Esophagus muscularis mucosa (tissue), 4 donors: ENCODE measurements at places on chromosomes 3 and 15. TPM values are rescaled to one million over a fixed set of nuclear protein-coding genes. Genes with fewer than 3 reads are reported as not detected.

GRCh38 chr3:186883686-186884058 is 41.2 kb downstream of the ADIPOQ start:
- no peak overlapping the region for H3K4me3 ChIP-seq
- H3K27me3 ChIP-seq, result no peaks in the 10 kb centered on the region
- no peak for DNase-seq
- H3K4me1 ChIP-seq, result no peaks in the 10 kb centered on the region

PLA2G4F gene
- total RNA-seq, result not detected

DNA sequence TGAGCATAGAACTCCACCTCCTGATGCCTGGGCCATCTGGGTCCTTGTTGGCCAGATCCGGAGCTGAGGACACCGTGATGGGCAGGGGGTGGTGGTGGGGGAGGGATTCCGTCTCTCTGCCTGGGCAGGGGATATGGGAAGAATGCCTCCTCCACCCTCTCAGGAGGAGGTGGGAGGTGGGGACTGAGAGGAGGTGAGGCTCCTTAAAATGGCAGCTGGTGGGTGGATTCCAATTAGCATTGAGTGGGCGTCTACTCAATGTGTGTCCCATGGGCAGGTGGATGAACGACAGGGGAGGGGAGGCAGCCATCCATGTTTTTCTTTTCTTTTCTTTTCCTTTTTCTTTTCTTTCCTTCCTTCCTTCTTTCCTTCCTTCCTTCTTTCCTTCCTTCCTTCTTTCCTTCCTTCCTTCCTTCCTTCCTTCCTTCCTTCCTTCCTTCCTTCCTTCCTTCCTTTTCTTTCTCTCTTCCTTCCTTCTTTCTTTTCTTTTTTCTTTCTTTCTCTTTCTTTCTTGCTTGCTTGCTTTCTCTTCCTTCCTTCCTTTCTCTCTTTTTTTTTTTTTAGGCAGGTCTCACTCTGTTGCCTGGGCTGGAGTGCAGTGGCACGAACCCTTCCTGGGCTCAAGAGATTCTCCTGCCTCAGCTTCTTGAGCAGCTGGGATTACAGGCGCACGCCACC is 5.0 kb downstream of the SLC28A1 start:
- H3K4me1 ChIP-seq, result no peaks in the 10 kb centered on the region
- no peak overlapping the region for H3K27ac ChIP-seq
- no peak overlapping the region for H3K4me3 ChIP-seq
- no peaks in the 10 kb centered on the region for H3K36me3 ChIP-seq
- DNase-seq, result no peak

DNA sequence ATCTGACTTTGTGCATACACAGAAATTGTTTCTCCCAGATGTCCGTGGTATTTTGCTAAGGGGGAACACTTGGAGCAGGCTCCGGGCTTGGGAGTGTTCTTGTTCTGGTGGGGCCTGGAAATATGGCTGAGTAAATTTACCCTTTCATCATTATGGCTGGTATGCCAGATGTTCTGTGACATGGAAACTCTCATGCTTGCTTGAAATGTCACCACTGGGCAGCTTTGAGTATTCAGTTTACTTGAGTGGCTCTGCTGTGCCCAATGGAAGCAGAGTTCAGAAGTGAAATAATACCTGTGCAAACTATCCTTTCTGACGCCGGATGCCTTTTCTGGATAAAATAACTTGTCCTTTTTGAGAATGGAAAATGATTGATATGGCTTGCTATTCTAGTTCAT is 283.6 kb upstream of the TPM1 start:
- peak overlapping the region; percentile 24 for H3K4me3 ChIP-seq
- H3K27me3 ChIP-seq, result no peaks in the 10 kb centered on the region
- peak overlapping the region; percentile 83 for H3K27ac ChIP-seq
- peaks cover 37% of the 10 kb centered on the region for H3K4me1 ChIP-seq
- peaks cover 17% of the 10 kb centered on the region for H3K36me3 ChIP-seq

- H3K27ac ChIP-seq, result peak overlapping the region; percentile 94
- H3K27me3 ChIP-seq, result no peaks in the 10 kb centered on the region
- H3K36me3 ChIP-seq, result peaks cover 51% of the 10 kb centered on the region
- peaks cover 73% of the 10 kb centered on the region for H3K4me1 ChIP-seq
- H3K4me3 ChIP-seq, result peak overlapping the region; percentile 61
- DNase-seq, result peak; percentile 92
These were observed 960 bp downstream of the THBS1 start for GRCh38 chr15:39581793-39582285.

SETMAR gene
- total RNA-seq, result 28.5 TPM

DNA sequence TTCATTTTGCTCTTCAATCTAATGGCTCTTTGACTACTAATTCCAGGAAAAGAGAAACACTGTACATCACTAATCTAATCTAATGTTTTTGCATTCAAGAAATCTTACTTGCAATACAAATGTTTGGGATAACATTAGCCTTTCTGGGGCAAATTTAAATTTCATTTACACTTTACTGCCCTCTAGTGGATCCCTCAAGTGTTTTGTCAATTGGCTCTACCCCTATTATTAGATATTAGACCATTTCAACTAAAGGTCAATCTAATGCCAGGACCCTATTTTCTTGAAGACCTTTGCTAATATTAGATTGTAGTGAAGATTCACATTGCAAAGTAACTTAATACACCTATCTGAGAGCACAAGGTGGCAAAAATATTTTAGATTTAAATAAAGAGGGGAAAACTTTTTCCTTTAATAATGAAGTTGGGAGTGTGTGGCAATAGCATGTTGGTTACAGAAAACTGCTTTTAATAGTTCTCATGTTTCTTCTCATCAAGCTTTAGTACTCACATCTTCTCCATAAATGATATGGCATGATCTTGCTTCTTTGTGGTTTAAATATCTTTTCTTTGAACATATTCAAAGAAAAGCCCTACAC is 5.0 kb downstream of the C2CD4A start:
- H3K4me3 ChIP-seq, result no peak overlapping the region
- no peaks in the 10 kb centered on the region for H3K36me3 ChIP-seq
- H3K4me1 ChIP-seq, result peaks cover 8% of the 10 kb centered on the region
- H3K27ac ChIP-seq, result no peak overlapping the region

- H3K27ac ChIP-seq, result peak overlapping the region; percentile 87
- no peaks in the 10 kb centered on the region for H3K36me3 ChIP-seq
- DNase-seq, result peak; percentile 79
- peaks cover 74% of the 10 kb centered on the region for H3K4me1 ChIP-seq
- no peaks in the 10 kb centered on the region for H3K27me3 ChIP-seq
These were observed 289.8 kb upstream of the ROPN1 start for GRCh38 chr3:124281453-124282316.

CLEC3B gene
- 71.4 TPM for total RNA-seq

ST8SIA2 gene
- total RNA-seq, result 0.57 TPM

TM4SF4 gene
- total RNA-seq, result 2.7 TPM

FAM219B gene
- 60.8 TPM for total RNA-seq

RLBP1 gene
- total RNA-seq, result 0.13 TPM

- no peak for DNase-seq
- no peaks in the 10 kb centered on the region for H3K27me3 ChIP-seq
- no peak overlapping the region for H3K4me3 ChIP-seq
- no peaks in the 10 kb centered on the region for H3K36me3 ChIP-seq
- peaks cover 7% of the 10 kb centered on the region for H3K4me1 ChIP-seq
These were observed 3.5 kb upstream of the PPCDC start for GRCh38 chr15:75019916-75020315.

DNA sequence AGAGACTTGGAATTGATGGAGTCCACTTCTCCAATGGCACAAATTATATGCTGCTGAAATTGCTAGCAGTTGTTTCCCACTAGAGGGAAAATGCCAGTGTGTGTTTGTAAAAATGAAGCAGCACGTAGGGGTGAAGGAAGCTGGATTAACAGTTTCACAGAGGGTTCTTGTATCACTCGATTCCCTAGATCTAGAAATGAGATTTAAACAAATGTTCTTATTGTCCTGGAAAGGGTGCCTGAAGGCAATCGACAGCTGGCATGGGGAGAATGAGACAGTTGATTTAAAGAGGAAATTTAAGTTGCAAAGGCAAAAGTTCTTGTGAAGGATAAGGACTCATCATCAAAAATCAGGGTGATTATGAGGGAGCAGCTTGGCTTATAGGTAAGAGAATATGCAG is 234.8 kb upstream of the ARPP21 start:
- H3K4me1 ChIP-seq, result no peaks in the 10 kb centered on the region
- no peaks in the 10 kb centered on the region for H3K36me3 ChIP-seq
- H3K27me3 ChIP-seq, result no peaks in the 10 kb centered on the region
- H3K4me3 ChIP-seq, result no peak overlapping the region
- H3K27ac ChIP-seq, result no peak overlapping the region
- DNase-seq, result no peak

DNA sequence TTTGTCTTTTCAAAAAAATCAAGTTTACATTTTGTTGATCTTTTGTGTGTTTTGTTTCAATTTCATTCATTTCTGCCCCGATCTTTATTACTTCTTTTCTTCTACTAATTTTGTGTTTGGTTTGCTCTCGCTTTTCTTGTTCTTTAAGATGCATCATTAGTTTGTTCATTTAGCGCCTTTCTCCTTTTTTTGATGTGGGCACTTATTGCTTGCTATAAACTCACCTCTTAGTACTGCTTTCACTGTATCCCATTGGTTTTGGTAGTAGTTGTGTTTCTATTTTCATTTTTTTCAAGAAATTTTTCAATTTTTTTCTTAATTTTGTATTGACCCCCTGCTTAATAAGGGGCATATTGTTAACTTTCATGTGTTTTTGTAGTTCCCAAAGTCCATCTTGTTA is 34.4 kb downstream of the PRKCI start:
- no peak for DNase-seq
- H3K27me3 ChIP-seq, result no peaks in the 10 kb centered on the region
- H3K27ac ChIP-seq, result no peak overlapping the region
- peaks cover 4% of the 10 kb centered on the region for H3K36me3 ChIP-seq
- no peak overlapping the region for H3K4me3 ChIP-seq
- no peaks in the 10 kb centered on the region for H3K4me1 ChIP-seq

DNA sequence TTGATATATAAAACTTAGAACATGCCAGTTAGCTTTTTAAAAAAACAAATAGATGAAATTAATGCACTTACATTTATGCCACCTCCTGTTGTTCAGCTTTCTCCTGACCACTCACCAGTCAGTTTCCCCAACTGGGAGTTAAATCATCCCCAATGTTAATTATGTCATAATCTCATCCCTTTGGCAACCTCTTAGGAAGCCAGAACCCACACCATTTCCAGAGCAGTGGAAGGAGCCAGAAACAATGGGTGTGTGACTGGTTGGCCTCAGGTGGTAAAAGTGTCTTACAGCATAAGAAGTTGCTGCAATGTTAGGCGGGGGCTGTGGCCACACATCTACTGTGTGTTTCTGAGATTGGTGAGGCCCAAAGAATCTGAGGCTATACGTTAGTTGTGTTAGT is 46.5 kb upstream of the MITF start:
- no peak for DNase-seq
- no peak overlapping the region for H3K4me3 ChIP-seq
- H3K27ac ChIP-seq, result no peak overlapping the region
- H3K36me3 ChIP-seq, result no peaks in the 10 kb centered on the region

DNA sequence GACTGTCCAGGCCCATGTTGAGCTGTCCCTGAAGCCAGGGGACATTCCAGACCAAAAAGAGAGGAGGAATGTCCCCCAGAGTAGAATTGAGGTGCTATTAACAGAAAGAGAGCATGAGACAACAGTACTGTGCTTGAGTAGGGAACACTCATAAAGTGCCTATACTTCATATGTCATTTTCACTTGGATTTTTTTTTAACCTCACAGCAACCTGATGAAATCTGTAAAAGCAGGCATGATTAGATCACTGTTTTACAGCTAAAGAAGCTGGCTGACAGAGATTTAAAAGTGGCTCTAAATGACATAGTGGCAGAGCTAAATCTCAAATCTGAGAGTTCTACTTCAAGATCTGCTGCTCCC is 18.8 kb downstream of the PODXL2 start:
- H3K27ac ChIP-seq, result no peak overlapping the region
- H3K27me3 ChIP-seq, result no peaks in the 10 kb centered on the region
- H3K4me1 ChIP-seq, result peaks cover 6% of the 10 kb centered on the region
- H3K4me3 ChIP-seq, result no peak overlapping the region
- no peak for DNase-seq
- no peaks in the 10 kb centered on the region for H3K36me3 ChIP-seq

DNA sequence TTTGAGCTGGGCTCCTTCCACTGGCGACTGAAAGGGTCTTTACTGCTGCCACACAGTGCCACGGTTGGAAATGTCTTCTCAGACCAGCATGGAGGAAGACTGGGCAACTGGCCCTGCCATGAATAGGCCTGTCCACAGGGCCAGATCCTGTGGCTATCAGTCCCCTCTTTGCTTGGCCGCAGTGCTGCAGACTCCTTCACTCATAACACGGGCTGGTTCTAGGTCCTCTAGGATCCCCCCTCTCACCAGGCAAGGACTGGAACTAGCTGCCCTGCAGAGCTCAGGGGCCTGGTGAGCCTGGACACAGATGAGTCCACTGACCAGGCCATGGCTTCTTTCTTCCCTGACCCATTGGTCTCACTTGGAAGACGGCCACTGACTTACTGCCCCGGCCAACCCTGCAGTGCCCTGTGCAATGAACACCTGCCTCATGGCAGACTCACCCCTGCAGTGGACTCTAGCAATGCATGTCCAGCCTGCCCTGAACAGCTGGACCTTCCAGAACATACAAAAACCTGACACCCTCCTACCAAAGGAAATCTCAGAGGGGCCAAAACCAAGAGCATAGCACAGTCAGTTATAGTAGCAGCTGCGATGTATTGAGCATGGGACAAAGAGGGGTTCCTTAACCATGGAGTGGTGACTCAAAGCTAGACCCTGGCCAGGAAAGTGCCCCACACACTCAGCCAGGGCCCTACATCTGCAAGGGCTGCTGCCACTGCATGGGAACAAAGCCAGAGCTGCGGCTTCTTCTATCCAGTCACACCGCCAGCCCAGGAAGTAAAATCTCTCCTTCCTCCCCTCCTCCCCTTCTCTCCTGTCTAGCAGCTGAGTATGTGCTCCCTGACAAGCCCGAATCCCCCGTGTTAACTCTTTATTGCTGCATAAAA is 72.1 kb upstream of the ITGA11 start:
- H3K27ac ChIP-seq, result no peak overlapping the region
- H3K4me3 ChIP-seq, result no peak overlapping the region
- H3K36me3 ChIP-seq, result no peaks in the 10 kb centered on the region
- DNase-seq, result no peak

- no peak for DNase-seq
- H3K27me3 ChIP-seq, result no peaks in the 10 kb centered on the region
- H3K4me1 ChIP-seq, result no peaks in the 10 kb centered on the region
- no peaks in the 10 kb centered on the region for H3K36me3 ChIP-seq
- no peak overlapping the region for H3K27ac ChIP-seq
- no peak overlapping the region for H3K4me3 ChIP-seq
These were observed 363.4 kb downstream of the GAP43 start for GRCh38 chr3:115986555-115987207.

SH3BP5 gene
- total RNA-seq, result 56.5 TPM
